ENCODE measurements at places on chromosomes 3 and 15.

DNA sequence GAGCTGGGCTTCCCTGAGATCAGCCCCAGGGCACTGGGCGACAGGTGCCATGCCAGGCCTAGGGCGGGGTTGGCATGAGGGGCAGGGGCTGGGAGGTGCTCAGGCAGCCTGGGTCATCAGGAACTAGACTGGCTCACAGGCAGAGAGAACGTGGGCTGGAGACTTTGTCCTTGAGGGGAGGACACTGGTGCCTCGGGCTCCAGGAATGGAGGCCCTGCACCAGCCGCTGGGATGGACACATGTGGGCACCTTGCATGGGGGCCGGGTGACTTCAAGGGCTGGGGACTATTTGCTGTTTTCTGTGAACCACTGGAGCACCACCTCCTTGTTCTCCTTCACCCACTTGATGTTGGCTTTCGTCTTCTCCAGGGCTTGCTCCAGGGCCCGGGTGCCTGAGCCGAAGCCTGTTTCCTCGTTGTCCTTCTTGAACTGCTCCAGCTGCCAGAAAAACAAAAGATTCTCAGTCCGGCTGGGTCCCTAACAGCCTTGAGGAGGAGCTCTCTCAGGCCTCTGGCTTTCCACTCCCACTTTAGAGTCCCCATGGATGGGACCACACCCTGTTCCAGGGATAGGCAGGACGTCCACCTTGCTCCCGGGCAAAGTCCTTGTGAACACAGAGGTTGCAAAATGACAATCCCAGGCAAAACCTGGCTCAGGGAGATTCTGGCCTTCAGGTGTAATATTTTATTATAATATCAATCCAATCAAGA, 9.1 kb downstream of the MESP2 start:
- DNase-seq, result no peak

GRCh38 chr3:157175691-157176507, 16.0 kb upstream of the CCNL1 start:
- DNase-seq, result no peak

GRCh38 chr3:70242297-70242882, 70.0 kb downstream of the MDFIC2 start:
- DNase-seq, result no peak

GRCh38 chr3:11624704-11625375, 18.9 kb downstream of the VGLL4 start:
- no peak for DNase-seq

GRCh38 chr3:71389911-71390573, 193.5 kb downstream of the FOXP1 start:
- DNase-seq, result no peak

DNA sequence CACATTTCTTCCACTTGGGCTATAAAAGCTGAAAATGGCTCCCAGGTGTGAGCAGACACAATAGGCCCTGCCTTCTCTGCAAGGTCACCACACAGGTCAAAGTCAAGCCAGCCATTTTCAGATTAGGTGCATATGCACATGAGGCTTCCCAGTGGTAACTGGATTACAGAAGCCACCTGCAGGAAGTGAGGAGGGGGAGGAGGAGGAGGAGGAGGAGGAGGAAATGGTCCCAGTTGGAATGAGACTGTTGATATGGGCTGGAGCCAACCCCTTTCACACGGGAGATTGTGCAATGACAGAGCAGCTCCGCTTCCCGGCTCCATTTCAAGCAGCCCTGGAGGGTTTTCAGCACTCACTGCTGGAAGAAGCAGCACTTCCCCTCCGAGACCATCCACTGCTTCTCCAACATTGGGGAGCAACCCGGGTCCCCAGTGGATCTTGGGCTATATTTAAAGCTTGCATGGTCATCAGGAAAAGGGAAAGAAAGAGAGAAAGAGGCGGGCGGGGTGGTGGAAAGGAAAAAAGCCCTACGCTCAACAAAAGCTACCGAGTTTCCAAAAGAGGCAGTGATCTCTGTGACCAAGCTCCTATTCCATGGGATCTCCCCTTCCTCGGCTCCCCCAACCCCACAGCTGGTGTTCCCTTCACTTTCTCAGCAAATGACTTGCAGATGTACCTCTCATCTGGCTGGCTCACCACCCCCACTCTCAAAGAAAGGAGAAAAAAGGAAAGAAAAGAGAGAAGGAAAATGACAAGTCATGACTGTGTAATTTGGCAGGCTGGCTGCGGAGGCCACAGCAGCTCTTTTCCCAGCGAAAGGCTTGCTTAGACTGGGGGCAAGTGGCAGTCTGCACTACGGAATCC, 58.3 kb downstream of the LRIG1 start:
- no peak for DNase-seq

- no peak for DNase-seq
Observed at GRCh38 chr3:171901615-171902312, 58.6 kb downstream of the TMEM212 start.

DNA sequence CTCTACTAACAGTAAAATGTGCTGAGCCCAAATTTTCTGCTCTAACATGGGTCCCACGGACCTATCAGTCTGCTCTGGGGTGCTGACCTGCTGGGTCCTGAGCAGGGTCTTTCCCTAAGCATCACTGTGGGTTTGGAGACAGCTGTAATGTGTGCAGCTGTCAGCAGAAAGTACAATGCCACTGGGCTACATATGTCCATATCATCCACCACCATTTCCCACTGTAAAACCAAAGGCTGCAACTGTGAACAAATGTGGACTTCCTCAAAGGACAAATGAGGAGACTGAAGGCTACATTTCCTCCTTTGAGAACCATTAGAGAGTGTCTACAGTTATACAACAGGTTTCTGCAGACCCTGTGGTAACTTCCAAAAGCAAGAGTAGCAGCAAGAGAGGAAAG, 33.8 kb upstream of the IP6K2 start:
- no peak for DNase-seq

GRCh38 chr3:191339316-191339917, 9.1 kb upstream of the UTS2B start:
- no peak for DNase-seq

GRCh38 chr3:165505657-165506056, 309.5 kb upstream of the SLITRK3 start:
- DNase-seq, result no peak

GRCh38 chr3:127651516-127652172, 21.1 kb upstream of the ABTB1 start:
- DNase-seq, result no peak

- DNase-seq, result no peak
Observed at GRCh38 chr3:127033786-127034185, 50.9 kb downstream of the PLXNA1 start.

DNA sequence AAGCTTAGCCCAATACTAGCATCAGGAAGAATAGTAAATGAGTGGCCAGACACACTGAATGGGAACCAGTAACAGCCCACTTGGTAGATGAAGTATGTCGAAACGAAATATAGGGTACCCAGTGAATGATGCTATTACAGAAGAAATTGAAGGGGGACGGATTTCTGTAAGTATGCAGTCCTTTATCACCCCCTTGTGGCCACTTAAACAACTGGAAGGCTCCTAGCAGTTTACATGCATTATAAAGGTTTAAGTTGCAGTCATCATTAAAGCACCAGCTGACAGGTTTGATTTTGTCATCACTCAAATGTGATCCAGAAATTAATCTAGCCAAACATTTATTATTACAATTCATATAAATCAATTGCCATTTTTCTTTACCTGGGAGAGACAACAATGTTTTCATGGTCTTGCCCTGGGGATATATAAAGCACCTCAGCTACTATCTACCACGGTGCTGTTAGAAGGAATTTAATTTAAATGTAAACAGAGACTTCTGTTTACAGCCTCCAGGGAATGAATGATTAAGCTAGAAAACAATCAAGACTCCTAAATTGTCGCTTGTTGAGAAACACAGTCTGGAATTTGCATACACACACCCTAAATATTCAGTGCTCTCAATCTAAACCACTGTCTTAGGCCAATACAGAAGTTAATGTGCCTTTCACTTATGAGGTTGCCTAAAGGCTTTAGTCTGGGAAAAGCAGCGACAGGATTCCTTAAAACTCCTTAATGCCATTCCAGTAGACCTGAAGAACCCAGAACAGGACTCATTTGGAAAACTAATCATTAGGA, 7.8 kb downstream of the EIF1B start:
- peak; percentile 16 for DNase-seq

- DNase-seq, result no peak
Observed at GRCh38 chr3:1783995-1784394, 314.7 kb upstream of the CNTN4 start.

DNA sequence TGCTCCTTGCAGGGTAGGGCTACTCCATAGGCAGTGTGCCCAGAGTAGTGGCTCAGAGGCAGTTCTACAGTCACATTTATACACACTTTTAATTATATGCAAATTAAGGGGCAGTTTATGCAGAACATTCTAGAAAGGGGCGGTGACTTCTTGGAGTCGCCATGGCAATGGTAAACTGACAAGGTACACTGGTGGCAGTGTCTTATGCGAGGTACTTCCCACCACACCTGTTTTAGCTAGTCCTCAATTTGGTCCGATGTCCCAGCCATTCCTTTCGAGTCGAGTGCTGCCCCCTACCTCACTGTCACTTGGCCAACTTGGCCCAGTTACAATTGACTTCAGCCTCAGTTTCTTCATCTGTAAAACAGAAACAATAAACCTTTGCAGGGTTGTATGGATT, 3.8 kb upstream of the IRAK2 start:
- DNase-seq, result no peak

DNA sequence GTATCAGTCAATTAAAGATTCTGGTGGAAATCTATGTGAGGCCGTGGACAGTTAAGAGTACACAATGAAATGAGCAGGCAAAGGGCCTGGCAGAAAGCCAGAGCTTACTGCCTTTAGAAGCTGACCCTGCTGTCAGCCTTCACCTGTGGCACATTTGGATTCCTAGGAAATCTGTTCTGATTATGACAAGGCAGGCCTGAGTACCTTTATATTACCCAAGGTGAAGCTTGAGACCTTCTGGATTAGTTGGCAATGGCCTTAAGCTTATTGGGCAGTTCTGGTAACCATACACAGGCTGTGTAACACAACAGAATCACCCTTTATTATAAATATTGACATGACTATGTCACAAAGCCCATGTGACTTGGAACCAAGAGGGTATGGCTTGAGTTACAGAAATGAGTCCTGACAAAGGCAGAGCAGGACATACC, 43.2 kb downstream of the NBEAL2 start:
- no peak for DNase-seq

DNA sequence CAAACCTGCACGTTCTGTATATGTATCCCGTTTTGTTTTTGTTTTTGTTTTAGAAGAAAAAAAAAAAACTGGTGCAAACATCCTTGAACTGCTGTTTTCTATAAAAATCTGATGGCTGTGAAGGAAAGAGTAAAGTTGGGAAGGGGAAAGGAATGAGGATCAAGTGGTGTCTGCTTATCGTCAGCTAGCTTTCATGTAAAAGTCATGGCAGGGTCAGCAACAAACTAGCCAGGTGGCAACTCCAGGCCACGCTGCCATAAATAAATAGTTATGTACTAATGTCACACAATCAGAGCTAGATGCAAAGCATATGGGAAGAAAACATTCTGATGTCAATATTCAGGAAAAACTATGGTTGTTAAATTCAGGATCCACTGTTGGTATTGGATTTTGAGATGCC, 2.3 kb upstream of the CDIN1 start:
- no peak for DNase-seq

DNA sequence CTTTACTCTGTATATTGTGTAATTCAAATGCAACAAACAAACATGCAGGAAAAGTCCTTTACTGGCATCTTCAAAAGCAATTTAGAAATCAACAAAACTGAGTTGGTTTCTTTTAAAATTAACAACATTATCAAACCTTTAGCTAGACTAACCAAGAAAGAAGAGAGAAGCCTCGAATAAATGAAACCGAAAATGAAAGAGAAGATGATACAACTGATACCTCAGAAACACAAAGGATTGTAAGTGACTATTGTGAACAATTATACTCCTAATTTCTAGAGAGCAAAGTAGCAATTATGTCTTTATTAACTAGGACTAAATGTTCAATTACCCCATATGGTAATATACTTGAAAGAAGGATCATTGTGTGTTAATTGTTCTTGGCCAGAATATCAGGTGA, 49.2 kb upstream of the P3H2 start:
- DNase-seq, result no peak

DNA sequence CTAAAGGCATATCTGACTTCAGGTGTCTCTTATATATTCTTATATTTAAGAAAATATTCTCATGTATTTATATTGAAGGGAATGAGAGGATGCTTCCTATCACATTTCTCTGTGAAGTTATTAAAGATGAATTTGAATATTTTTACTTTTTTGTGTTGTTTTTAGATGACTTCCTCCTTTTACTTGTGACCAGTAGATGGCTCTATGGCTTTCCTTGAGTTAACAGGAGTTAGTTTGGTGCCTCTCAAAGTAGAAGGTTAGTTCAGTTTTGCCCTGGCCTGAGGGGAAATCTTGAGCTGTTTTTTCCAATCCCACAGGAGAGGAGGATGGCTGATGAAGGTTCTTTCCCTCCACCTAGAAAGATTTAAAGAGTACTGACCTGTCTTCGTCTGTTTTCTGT, 80.7 kb downstream of the SQOR start:
- DNase-seq, result no peak

DNA sequence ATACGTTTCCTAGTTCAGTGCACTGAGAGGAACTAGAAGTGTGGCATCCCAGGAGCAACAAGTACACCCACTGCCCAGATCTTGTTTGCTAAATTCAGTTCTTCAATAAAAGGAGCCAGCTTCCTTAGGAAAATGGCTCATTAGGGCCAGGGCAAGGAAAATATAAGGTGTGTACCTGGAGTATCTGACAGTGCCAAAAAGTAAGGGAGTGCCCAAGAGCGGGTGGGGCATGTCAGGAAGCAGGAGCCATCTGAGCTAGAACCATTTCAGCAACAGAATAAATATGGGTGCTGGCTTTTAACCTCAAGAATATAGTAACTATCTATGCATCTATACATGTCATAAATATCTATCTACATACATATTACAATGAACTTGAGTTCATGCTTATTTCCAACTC, 44.1 kb downstream of the SLC41A3 start:
- DNase-seq, result no peak

GRCh38 chr15:23564821-23565394, 566 bp upstream of the MKRN3 start:
- no peak for DNase-seq

GRCh38 chr3:18234717-18235335, 190.3 kb downstream of the SATB1 start:
- DNase-seq, result no peak

- no peak for DNase-seq
Observed at GRCh38 chr3:183845608-183846288, 20.4 kb upstream of the MAP6D1 start.

GRCh38 chr3:190883973-190884832, 21.7 kb upstream of the GMNC start:
- no peak for DNase-seq

DNA sequence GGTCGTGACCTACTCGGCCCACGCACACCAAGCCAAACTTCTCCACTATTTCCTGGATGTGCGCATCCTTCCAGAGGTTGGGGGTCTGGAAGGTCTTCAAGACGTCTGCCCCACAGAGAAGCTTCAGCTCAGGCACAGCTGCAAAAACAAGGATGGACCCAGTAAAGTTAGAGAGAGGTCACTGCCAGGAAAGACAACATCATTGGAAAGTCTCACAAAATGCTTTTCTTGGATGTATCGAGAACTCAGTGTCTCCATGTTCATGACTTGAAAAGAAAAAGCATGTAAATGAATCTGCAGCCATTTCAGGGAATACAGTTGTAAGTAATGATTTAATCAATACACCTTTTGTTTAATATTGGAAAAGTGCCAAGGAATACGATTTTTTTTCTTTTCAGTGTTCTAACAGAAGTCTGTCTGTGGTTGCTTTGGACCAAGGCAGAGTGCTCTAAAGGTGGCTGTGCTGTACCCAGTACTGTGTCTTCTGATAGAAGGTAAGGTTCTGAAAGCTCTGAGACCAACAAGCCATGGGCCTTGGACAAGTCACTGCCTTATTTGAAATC, 21.8 kb upstream of the RBP1 start:
- DNase-seq, result no peak
